ENCODE measurements at places on chromosomes 6 and 20. TPM values are rescaled to one million over a fixed set of nuclear protein-coding genes. Genes with fewer than 3 reads are reported as not detected.

- DNase-seq = no peak
Measured at GRCh38 chr6:184161-184700, 108.1 kb upstream of the DUSP22 start.

POU5F1 gene
- total RNA-seq = 6.8 TPM

DNA sequence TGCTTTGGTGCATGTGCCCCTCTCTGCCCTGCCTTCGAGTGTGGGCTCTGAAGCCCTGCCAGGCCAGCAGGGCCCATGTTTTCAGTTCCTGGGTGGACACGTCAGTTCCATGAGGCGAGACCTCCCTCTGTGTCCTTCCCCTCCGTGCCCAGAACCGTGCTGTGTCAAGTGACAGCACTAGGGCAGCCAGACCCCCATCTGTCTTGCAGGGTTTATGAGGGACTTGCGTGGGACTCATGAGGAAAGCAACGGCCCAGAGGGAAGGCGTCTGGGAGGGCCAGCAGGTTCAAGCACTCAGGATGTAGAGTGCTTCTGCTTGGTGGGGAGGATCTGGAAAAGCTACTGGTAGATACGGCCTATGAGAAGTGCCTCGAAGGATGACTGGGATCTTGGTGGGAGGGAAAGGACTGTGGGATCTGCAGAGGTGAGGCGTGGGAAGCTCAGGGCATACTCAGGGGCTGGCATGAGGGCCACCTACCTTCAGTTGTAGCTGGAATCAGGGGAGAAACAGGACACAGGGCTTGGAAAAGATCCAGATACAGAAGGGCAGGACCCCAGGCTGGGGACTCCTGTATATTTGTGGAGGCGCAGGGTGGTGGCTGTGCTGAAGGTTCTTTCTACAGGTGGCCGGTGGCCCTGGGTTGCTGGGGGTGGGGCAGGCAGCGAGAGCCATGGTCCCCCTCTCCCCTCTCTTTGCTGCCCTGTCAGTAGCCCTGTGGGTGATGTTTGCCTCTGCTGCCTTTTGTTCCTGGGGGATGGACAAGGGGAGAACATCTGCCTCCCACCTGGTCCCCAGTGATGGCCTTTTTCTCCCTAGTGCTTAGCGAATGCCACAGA is 5.5 kb downstream of the NPEPL1 start:
- DNase-seq = peak; percentile 71

METTL24 gene
- not detected for total RNA-seq

LY6G6D gene
- total RNA-seq = 30.8 TPM

UBE3D gene
- total RNA-seq = 7.8 TPM

TFAP2D gene
- not detected for total RNA-seq

GRCh38 chr6:65229825-65230224 is 477.2 kb downstream of the EYS start:
- DNase-seq = no peak

- DNase-seq = no peak
Measured at GRCh38 chr6:160137989-160138835, 16.6 kb downstream of the SLC22A1 start.

DNA sequence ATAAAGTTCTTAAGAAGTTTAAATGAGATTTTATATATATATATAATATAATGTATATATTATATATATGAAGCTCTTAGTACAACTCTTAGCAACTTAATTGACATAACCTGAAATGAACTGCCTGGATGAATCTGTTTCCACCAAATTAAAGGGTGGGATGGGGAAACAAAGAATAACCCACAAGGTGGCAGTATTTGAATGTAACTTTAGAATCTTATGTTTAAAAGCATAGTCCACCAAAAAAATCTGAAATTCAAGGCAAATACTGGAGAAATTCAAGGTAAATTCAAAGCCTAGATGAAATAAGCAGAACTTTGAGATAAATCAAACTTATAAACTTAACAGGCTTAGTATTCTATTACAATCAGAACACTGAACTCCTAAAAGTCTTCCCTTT is 4.4 kb upstream of the IBTK start:
- DNase-seq = no peak

WFDC10B gene
- not detected for total RNA-seq

- no peak for DNase-seq
Measured at GRCh38 chr20:13625304-13625979, 13.3 kb downstream of the TASP1 start.

- peak; percentile 55 for DNase-seq
Measured at GRCh38 chr20:40991181-40991889, 37.3 kb upstream of the TOP1 start.

TREML2 gene
- total RNA-seq = not detected

DNA sequence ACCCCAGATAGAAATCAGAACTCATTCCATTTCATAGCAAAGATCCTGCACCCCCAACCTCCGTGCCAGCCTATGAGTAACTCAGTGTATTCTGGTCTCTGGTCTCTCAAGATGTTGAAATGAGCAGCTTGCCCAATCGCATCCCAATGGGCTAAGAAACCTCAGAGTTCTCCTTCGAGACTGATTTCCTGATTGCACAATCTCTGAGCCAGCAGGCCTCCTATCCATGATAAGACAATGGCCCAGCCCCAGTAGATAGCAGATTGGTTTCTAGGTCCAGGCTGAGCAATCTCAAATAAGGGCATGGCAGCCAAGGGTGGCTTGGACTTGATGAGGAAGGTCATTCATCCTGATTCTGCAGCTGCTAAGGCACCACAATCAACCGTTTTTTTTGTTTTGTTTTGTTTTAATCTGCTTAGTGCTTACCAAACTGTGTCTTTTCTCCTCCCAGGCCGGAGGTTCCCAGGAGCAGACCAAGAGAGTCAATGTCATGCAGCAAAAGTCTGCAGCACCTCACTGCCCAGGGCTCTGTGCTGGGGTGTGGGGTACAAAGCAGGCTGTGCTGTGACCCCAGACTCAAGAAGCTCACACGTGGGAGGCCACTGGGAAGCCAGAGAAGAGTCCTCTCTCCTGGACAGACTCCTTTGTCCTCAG is 125.1 kb upstream of the NXT1 start:
- peak; percentile 83 for DNase-seq

DNA sequence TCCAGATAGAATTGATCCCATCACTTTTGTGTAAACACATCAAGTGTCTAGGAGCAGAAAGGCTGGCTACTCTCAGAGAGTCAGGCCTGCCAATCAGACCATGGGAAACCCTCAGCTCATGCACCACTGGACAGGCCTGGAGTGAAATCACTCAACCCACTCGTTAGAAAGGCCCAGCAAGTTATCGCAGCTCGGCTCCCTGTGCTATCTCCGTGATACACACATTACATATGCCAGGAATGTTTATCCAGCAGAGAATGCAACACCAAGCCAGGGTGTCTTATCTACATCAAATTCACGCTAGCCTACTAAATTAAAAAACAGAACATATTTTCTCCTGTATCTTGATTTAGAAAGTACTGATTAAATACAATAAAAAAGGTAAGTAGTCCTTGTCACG is 232.4 kb upstream of the FOXQ1 start:
- DNase-seq = no peak

DNA sequence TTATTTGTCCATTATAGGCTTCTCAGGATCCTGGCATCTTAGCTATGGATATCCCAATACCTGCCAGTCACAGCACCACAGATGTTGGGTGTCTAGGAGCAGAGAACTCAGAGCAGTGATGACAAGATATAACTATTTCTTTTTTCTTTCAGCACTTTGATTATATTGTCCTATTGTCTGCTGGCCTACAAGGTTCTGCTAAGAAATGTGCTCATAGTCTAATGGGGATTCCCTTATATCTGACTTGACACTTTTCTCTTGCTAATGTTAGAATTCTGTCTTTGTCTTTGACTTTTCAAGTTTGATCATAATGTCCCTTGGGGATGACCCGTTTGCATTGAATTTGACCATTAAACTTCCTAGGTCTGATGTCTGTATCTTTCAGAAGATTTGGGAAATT is 270.4 kb downstream of the OGFRL1 start:
- DNase-seq = no peak

- no peak for DNase-seq
Measured at GRCh38 chr20:435558-435957, 26.8 kb downstream of the TBC1D20 start.

GRCh38 chr6:156904176-156904967 is 127.2 kb downstream of the ARID1B start:
- no peak for DNase-seq

GRCh38 chr20:38878866-38879265 is 47.4 kb upstream of the FAM83D start:
- no peak for DNase-seq

- DNase-seq = peak; percentile 28
Measured at GRCh38 chr20:34529742-34530141, 13.5 kb downstream of the DYNLRB1 start.

PTCHD4 gene
- total RNA-seq = 0.64 TPM

All from suprapubic skin (tissue), 4 donors.